ENCODE measurements at places on chromosomes 1 and 21.
A peak's percentile ranks its signal among the peaks of the same experiment; 100 is the strongest.

- DNase-seq, result no peak
Observed at GRCh38 chr1:230739564-230740290, 7.5 kb upstream of the CAPN9 start.

- no peak for DNase-seq
Observed at GRCh38 chr1:15627343-15627988, 10.2 kb downstream of the DDI2 start.

GRCh38 chr1:54995835-54996234 is 2.9 kb upstream of the BSND start:
- peak; percentile 60 for DNase-seq

- DNase-seq, result no peak
Observed at GRCh38 chr1:198399452-198399851, 141.0 kb downstream of the ATP6V1G3 start.

DNA sequence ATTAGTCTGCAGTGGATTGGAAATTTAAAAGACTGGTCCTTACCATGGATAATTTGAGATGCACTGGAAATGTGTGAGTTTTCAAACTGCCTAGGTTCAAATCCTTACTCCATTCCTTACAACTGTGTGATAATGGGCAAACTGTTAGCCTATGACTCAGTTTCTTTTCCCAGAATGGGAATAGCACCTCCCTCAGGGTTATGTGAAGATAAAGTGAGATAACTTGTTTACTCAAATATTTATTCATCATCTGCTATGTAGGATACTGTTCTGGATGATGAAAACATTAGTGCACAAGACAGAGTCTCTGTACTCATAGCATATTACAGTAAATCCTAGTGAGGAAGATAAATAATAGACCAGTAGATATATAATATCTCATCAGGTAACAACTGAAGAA is 28.6 kb downstream of the LRIG2 start:
- no peak for DNase-seq
